ENCODE measurements at places on chromosomes 2 and 18.

- DNase-seq: no peak
Observed at GRCh38 chr2:171741189-171741588, 53.9 kb downstream of the DYNC1I2 start.

- no peak for DNase-seq
Observed at GRCh38 chr2:109123586-109124201, 5.3 kb upstream of the SH3RF3 start.

- no peak for DNase-seq
Observed at GRCh38 chr2:3169106-3169870, 208.3 kb downstream of the EIPR1 start.

DNA sequence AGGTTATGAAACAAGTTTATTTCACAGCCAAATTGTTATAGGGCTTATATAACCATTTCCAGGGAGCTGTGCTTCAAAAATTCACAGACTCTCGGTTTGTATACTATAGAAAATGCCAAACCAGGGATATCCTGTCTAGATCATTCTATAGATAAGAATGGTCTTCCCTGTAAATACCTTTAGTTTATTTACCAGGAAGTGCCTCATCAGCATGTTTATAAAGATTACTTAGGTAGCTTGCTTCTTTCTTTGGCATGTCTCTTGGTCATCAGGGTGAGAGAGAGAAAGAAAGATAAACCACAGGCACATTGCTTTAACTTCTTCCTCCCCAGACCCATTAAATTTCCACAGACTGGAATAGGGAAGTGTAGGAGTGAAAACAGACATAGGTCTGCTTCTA is 439.4 kb downstream of the SPAG16 start:
- DNase-seq: no peak

DNA sequence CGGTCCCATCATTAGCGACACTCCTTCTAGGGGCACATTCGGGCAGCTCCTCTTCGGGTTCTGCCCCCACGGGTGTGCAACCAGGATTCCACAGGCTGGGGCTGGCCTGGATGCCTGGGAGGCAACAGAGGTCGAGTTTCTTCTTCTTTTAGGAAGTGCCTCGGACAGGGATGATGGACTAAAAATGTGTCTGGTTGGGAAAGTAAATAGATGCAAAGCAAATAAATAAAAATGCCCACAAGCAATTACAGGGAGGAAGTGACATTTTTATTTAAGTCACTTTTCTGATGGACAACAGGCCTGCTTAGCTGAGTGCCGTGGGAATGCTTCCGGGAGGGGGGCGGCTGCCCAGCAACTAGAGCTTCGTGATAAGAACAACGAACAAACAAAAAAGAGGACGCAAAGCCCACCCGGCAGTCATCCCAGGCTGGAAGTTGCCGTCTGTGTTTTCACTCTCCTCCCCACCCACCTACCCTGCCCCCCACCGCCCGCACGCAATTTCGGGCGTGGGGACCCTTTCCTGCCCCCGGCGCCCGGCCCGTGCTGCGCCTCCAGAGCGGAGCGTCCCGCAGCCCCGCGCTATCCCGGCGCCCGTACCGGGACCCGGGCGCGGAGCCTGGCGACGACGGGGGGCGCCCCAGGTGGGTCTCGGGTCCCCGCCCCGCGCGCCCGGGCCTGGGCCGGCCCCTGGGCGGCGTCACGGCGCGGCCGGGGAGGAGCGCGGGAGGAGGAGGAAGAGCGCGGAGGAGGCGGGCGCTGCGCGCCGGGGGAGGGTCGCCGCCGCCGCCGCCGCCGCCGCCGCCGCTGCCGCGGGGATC is 412 bp upstream of the NCK2 start:
- DNase-seq: no peak

GRCh38 chr18:77124452-77124922 is 8.1 kb downstream of the MBP start:
- no peak for DNase-seq
